ENCODE measurements at places on chromosomes 2 and 18.

DNA sequence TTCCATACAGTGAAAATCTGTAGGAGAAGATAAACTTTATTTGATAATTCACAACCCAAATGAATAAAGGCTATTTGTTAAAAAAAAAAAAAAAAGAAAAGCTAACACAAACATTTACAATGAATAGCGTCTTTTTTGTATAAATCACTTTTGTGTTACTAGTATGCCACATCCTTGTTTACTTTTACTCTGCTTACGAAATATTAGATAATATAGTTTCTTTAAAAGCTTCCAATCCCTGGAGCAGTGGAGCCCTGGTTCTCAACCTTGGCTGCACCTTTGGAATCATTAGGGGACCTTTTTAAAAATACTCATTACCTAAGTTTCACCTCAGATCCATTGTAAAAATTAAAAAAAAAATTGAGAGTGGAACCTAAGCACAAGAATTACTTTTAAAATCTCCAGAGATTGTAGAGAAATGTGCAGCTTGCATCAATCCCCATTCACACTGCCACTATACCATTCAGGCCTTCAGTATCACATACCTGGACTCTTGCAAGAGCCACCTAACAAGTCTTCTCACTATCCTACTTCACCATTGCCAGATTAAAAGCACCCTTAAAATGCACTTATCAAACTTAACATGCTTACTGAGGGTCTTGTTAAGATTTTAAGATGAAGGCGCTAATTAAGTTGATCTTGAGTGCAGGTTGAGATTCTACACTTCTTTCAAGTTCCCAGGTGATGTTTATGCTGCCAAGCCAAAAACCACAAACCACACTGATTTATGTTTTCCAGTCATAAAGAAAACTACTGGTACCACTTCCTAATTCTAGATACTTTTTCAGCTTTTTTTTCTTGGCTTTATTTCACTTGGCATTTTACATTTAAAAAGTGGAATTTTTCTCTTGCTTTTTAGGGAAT, 59.7 kb upstream of the ZC3H15 start:
- no peak for DNase-seq

- DNase-seq: no peak
These were observed 3.5 kb downstream of the ASPRV1 start for GRCh38 chr2:69957965-69958364.

GRCh38 chr18:7609617-7610016, 42.5 kb downstream of the PTPRM start:
- no peak for DNase-seq

DNA sequence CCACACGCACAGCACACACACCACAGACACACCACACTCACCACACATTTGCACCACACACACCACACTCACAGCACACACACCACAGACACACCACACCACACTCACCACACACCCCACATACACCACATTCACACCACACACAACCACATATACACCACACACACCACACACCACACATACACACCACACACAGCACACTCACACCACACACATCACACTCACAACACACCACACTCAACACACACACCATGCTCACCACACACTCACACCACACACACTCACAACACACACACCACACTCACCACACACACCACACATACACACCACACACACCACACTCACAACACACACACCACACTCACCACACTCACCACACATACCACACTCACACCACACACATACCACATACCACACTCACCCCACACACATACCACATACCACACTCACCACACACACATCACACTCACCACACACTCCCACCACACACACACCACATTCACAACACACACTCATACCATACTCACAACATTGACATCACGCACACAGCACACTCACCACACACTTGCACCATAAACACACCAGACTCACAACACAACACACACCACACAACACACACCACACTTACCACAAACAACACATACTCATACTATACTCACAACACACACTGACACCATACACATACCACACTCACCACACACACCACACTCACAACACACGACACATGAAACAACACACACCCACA, 60.0 kb downstream of the SDC1 start:
- peak; percentile 44 for DNase-seq

- peak; percentile 88 for DNase-seq
These were observed 24.7 kb upstream of the COLEC12 start for GRCh38 chr18:525036-525797.

DNA sequence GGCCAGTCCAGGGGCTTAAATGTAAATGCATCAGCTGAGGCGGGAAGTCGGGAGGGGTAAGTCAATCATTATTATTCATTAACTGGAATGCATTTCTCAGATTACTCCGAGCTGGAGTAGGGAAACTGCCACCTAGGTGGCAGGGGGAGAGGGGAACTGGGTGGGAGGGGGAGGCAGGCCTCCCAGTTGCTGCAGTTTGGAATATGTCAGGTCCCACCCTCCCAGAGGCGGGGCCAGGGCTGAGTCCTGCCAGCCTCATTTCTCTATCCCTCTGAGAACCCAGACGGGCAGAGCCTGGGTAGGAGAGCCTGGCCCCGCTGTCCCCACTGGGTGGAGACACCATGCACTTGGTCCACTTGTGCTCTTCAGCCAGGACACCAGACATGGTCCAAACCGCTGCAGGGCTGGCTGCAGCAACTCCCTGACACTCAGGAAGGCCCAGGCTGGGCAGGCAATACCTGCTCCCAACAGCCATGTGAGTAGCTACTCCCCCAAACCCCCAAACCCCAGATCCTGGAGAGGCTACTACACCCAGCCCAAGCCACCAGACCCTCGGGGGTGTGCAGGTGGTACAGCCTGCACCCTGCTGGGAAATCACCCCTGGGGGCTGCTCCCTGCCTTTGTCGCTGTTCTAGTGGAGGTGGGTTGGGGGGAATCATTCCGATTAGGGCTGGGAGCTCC, at the start of gene GPBAR1:
GPBAR1 (plus strand) TSS at position 274 of the 681 bp plus-strand sequence. CDS start 1,710 bp downstream, outside the sequence.
- no peak for DNase-seq

- peak; percentile 38 for DNase-seq
These were observed at the start of gene LRP1B for GRCh38 chr2:142131010-142131669. Gene LRP1B (minus strand): TSS chr2:142131016. CDS start chr2:142130729, 287 bp downstream.

- no peak for DNase-seq
These were observed 61.5 kb downstream of the INPP4A start for GRCh38 chr2:98505971-98506664.

GRCh38 chr18:42412896-42413295, 457.9 kb downstream of the PIK3C3 start:
- peak; percentile 2 for DNase-seq

DNA sequence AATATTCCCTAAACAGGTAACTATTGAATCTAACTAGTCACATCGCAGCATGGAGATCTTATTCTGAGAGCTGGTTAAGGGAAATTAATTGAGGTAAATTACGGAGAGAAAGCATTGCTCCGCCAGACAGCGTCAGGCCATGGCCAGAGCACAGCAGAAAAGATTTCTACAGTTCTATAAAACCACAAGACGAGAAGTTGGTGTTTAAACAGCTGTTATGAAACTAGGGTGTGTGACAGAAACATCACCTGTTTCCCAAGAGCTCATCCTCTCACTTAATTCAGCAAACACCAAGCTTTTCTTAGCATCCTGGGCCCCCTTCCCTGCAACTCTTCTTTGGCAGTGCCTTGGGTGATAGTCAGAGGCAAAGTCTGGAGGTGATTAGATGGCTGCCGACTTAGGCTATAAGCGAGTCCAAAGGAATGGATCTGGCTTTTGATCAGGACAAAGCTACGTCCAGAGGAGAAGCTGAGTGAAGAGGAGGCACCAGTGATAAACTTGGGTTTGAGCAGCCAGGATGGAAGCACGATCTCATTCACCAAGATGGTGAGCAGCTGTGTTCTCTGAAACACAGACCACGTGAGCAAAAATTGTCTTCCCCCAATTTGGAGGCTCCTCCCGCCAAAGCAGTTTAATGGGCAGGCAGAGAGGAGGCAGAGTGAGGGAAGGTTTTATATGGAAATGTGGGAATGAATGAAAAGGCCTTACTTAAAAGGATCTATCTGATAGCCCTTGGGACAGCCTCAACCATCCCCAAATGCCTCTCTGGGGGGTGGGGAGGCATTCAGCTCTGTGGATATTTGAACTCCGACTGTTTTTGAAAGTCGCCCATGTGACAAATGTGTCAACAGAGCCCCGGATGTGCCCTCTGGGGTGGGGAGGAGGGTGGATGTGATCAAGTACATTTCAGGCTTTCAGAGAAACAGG, 57.8 kb downstream of the PKDCC start:
- DNase-seq: peak; percentile 45

DNA sequence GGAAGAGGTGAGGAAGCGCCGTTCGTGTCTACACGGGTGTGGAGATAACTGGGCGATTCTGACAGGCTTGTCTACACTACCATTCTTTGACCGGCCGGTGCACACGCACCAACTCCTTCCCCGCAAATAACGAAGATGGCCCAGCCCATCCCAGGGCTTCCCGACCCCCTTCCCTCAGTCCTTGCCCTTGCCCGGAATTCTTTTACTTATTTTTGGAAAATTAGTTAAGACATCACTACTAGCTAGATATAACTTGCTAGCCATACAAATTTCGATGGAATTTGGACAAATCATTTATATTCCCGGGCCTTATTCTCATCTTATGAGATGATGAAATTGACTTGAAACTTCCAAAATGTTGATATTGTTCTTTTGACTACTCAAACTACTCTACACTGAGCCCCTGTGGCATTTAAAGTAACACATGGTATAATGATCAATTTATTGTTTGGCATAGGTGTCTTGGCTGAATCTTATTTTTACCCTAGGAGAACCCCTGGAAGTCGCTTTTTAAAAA, 1.3 kb downstream of the ERICH2 start:
- peak; percentile 1 for DNase-seq

DNA sequence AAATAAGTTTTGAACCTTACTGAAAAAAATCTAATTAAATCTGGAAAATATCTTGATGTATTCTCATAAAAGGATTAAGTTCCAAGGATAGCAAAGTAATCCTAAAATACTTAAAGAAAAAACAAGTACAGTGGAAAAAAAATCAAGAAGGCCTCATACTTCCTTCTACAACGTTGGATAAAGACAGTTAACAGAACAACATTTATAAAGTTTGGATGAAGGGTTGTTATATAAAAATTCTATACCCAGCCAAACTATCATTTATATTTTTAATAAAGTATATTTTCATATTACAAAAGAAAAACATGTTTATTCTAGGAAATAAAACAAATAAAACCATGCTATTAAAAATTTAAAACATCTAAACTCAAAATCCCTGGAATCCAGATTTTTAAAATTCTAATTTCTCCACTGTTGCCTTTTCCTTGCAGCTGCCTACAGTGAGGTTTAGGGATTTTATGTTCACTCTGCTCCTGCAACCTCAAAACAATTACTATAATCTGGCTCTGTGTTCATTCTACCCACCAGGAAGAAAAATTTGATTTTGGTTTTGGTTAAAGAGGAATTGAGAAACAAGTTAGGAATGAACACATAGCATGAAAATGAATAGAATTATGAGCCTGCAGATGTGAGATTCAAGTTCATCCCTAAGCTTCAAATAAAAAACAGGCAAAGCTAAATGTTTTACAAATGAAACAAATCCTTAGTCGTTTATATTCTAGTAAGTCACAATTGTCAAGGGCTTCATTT, 142.8 kb downstream of the LPIN1 start:
- no peak for DNase-seq

DNA sequence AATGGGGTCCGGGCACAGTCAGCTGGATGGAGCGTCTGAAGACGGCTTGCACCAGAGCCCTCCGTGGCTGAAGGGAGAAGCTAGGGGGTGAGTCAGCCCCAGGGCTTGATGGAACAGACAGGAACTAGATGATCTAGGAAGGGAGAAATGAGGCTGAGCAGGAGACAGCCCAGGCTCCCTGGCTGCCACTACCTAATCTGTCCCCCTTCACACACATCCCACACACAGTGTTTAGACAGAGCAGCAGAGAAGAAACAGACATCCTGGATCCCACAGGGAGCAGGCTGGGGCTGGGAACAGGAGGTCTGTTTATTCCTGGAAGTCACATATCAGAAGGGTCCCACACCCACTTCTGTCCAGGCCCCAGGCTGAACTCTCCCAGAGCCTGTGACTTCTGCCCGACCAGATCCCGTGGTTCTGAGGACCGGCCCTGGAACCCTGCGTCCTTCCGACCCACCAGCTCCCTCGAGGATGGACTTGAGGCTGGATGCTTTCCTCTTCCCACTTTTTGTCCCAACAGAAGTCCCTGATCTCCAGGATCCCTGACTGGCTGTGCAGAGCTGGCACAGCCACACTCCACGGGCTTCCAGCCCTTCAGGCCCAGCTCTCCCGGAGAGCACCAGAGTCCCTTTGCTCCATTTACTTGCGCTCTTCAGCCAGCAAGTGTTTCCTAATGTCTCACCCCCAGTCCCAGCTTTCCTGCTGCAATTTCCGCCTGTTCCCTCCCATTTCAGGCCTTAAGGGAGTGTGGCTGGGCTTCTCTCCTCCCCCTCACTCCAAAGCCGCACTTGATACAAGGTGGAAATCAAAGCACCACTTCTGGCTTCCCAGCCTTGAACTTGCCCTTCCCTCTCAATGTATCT, 1.5 kb upstream of the GPBAR1 start:
- peak; percentile 69 for DNase-seq

GRCh38 chr18:8299054-8299980, 309.9 kb upstream of the RAB12 start:
- DNase-seq: no peak

GRCh38 chr2:239322416-239323086, 78.3 kb downstream of the HDAC4 start:
- DNase-seq: peak; percentile 32

DNA sequence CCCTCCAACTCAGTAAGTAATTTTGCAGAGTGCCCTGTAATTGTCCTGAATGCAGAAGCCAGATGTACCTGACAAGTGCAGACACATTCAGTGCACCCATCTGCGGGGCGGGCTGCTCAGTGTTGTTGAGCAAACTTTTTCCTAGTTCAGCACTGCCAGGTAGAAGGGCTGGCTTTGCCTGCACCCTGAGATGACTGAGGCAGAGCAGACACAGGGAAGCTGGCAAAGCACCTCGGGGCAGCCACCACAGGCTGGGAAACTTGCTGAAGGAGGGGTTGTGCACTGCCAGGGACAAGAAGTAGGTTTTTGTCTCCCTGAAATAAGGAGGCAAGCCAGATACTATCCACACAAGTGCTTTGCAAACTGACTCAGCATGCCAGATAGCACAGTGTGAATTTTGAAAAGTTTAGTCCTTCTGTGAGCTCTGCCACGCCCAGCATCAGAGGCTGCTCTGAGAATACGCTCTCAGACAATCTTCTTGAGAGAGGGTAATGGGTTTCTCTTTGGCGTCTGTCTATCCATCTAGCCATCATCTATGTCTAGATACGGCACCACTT, 62.3 kb downstream of the SOWAHC start:
- DNase-seq: no peak

DNA sequence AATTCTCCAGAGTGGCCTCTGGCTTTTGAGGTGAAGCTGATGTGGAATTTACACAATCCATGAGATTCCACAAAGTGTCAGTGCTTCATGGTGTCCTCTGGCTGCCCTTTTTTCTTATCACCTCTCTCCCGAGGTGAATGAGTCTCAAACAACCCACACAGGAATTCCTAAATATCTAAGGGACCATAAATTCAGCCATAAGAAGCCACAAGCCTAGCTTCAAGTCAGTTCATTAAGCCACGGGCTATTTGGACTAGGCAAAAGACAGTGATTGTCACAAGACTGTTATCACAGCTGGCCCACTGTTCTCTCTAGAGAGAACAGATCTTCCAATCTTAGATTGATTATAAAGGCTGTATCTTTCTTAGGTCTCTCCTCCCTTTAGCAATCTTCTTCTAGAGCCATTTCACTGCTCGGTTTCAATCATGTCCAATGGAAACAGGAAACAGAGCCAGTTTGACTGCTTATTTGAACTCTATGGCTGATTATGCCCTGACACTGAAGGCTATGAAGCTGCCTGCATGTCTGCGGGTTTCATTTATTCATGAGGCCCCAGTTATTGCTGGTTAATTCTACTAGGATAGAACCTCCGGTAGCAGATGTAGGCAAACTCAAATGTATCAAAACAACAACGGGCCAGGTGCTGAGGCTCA, 4.1 kb downstream of the NEMP2 start:
- DNase-seq: peak; percentile 82
